ENCODE measurements at places on chromosomes 13 and 19. TPM values are rescaled to one million over a fixed set of nuclear protein-coding genes. Genes with fewer than 3 reads are reported as not detected.

- peaks cover 8% of the 10 kb centered on the region for H3K36me3 ChIP-seq
- peaks cover 6% of the 10 kb centered on the region for H3K4me1 ChIP-seq
- H3K27ac ChIP-seq = no peak overlapping the region
- no peak for DNase-seq
These were observed 66.7 kb downstream of the FRY start for GRCh38 chr13:32098272-32098671.

DNA sequence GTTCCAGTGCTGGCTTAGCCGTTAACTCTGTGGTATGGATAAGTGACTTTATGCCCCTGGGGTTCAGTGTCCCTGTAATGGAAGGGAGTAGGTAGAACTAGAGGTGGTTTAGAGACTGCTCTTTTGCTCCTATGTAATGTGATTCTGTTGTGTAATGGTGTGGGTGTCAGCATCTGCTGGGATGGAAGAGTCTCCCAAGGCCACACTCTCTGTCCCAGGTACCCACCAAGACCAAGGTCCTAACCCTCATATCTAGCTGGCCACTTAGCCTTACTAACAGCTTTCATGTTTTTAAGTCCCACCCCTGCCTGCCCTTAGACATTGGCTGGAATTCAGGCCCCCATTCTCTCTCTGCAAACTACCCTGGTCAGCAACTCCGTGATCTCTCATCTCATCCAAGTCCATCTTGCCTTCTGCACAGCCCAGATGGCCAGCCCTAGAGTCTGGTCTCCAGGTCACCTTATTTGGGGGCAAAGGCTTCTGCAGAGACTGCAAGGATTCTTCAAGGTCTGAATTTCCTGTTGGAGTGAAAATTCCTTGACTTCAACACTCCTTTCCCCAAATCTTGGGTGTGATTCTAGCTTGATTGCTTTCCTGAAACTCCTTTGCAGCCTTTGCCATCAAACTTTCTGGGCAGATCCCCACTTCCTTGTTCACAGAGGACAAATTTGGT is 48.4 kb downstream of the SERP2 start:
- H3K27me3 ChIP-seq = no peaks in the 10 kb centered on the region
- H3K36me3 ChIP-seq = no peaks in the 10 kb centered on the region

DNA sequence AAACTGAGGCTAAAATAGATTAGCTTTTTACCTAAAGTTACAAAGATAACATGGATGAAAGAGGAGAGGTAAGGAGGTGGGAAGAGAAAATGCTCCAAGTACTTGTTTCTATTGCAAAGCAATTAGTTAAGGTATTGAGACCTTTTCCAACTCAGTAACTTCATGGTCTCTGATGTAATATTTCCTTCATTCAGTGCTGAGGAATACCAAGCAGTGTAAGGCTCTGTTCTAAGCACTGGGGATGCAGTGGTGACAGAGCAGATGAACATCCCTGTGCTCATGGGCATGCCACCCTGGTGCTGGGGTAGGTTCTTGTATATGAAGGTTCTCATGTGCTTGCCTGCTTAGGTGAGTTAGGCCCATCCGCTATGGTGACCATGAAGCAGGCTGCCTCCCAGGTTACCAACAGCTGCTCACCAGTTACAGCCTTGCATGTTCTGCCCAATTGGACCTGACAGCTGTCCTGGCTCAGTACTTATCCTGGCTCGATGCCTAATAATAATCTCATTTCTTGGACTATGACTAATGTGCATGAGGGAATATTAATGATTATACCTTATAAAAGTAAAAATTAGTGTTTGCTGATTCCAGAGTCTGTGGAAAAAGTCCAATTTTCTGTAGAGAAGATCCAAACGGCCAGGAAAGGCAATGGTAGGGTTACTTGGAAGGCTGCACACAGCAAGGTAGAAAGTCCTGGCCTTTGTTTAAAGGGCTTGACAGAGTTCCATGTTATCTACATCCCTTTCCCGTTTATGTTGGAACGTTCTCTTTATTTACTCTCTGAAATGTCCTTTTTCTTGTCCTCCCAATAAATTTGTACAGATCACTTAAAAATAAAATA is 48.3 kb downstream of the LATS2 start:
- no peak overlapping the region for H3K4me3 ChIP-seq
- peaks cover 99% of the 10 kb centered on the region for H3K4me1 ChIP-seq
- no peaks in the 10 kb centered on the region for H3K36me3 ChIP-seq
- DNase-seq = no peak
- peak overlapping the region; percentile 74 for H3K27ac ChIP-seq
- no peaks in the 10 kb centered on the region for H3K27me3 ChIP-seq

DNA sequence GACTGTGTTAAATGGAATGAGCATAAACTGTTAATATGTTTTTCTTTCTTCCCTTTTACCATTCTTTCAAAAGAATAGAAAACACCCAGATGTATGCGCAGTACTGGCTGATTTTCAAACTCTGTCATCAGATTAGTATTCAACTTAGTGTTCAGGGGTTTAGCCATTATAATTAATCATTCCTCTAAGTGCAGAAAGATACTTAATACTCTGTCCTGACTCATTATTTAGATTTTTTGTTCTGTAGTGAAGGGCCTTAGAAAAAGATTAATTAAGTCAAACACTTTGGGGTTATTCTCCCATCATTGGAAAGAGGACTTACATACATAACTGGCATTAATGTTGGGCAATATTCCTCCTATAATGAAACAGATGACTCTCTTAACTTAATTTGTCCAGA is 1316.7 kb upstream of the SLC10A2 start:
- H3K27me3 ChIP-seq = no peaks in the 10 kb centered on the region
- H3K4me1 ChIP-seq = no peaks in the 10 kb centered on the region
- no peak for DNase-seq
- no peak overlapping the region for H3K4me3 ChIP-seq

GRCh38 chr19:53161123-53161522 is 2.3 kb upstream of the ZNF347 start:
- H3K27me3 ChIP-seq = no peaks in the 10 kb centered on the region
- H3K4me3 ChIP-seq = no peak overlapping the region
- H3K4me1 ChIP-seq = peaks cover 20% of the 10 kb centered on the region
- H3K27ac ChIP-seq = no peak overlapping the region
- no peak for DNase-seq

DNA sequence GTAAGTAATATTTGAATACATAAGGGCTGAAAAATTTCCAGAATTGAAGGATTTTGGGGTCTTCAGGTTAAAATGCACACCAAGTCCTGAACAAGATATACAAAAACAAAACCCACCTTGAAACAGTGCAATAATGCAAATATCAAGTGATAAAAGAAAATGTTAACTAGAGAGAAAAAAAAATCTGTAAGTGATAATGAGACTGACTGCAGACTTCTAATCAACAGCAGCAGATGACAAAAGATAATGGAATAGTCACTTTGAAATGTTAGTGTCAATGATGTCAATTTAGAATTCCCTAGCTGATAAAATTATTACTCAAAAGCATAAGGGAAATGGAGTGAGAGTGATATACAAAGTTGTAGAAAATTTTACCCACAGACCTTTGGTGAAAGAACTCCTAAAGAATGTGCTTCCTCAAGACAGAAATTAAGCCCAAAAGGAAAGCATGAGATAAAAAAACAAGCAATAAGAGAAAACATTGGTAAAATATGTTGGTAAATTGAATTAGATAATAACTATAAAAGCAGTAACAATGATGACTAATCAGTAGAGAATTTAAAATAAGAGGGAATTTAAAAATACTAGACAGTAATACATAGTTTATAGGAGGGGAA is 12.4 kb upstream of the DGKH start:
- H3K27me3 ChIP-seq = no peaks in the 10 kb centered on the region
- no peaks in the 10 kb centered on the region for H3K36me3 ChIP-seq
- no peak overlapping the region for H3K27ac ChIP-seq
- H3K4me3 ChIP-seq = no peak overlapping the region
- peaks cover 14% of the 10 kb centered on the region for H3K4me1 ChIP-seq

DNA sequence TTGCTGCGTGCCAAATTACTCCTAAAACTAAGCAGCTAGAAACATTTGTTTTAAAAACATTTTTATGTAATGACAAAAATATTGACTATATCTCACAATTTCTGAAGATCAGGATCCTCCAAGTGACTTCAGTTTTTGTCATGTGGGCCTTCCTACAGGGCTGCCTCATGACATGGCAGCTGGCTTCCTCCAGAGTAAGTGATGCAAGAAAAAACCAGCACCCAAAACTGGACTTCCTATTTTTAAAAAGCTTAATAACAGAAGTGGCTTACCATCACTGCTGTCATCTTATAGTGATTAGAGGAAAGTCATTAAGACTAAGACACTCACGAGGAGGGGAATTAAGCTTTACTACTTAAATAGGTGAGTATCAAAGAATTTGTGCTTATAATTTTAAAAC is 681.7 kb downstream of the PCDH17 start:
- no peak for DNase-seq
- no peaks in the 10 kb centered on the region for H3K36me3 ChIP-seq
- no peaks in the 10 kb centered on the region for H3K27me3 ChIP-seq

DNA sequence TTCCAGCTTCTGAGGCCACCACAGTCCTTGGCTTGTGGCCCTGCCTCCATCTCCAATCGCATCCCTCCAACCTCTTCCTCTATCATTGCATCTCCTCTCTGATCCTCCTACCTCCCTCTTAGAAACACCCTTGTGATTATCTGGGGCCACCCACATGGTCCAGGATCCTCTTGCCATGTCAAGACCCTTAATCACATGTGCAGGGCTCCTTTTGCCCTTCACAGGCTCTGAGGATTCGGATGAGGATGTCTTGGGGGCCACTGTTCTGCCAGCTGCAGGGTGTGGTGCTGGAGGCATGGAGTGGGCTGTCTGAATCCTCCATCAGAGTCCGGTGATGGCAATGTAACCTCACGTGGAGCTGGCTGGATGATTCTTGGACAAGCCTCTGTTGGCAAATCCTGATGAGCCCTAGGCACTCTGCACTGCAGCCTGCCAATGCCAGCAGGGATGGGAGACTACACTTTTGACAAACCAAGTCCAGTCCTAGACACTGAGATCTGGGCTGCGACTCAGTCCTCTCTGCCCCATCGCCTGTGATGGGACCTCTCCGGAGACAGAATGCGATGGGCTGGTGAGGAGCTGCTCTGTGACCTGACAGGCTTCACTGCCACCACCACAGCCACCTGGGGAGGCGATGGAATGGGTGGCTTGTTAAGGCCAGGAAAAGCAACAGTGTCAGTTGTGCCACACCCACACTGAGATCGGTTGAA is 61.2 kb downstream of the CCDC70 start:
- peaks cover 4% of the 10 kb centered on the region for H3K4me1 ChIP-seq
- H3K36me3 ChIP-seq = no peaks in the 10 kb centered on the region
- no peak overlapping the region for H3K27ac ChIP-seq
- H3K27me3 ChIP-seq = no peaks in the 10 kb centered on the region
- H3K4me3 ChIP-seq = no peak overlapping the region
- no peak for DNase-seq

DNA sequence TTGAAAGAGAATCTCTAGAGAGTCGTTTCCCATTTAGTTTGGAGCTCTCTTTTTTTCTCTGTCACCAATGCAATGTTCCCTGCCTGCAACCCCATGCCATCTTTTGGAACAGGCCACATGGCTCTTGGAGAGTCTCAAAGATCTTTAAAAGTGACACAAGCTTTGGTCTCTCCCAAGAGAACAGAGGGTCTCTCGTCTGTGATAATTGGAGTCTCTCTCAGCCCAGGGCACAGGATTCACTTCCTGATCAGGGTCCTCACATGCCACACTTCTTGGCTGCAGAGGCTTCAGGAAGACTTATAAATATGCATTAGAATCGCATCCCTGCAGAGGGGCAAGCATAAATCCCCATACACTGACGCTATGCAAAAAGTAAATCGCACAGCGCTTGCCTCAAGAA is 240.5 kb downstream of the IRS2 start:
- H3K4me1 ChIP-seq = peaks cover 5% of the 10 kb centered on the region
- no peak for DNase-seq
- no peaks in the 10 kb centered on the region for H3K36me3 ChIP-seq

GRCh38 chr13:113491418-113491883 is 940 bp upstream of the DCUN1D2 start:
- H3K36me3 ChIP-seq = peaks cover 12% of the 10 kb centered on the region
- peaks cover 91% of the 10 kb centered on the region for H3K4me1 ChIP-seq
- peak overlapping the region; percentile 95 for H3K27ac ChIP-seq
- no peaks in the 10 kb centered on the region for H3K27me3 ChIP-seq
- DNase-seq = peak; percentile 45

DNA sequence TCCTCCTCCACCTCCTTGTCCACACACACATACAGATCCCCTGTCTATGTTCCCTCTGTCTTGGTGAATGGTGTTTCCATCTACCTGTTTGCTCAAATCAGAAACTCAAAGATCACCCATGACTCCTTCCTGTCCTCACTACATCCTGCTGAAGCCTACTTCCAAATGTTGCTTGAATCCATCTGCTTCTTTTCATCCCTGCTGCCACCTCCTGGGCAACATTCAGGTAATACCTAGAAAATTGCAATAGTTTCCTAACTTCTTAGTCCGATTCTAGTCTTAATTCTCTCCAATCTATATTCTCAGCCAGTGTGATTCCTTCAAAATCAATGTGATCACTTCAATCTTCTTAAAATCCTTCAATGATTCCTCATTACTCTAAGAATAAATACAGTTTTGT is 155.5 kb upstream of the STARD13 start:
- no peaks in the 10 kb centered on the region for H3K4me1 ChIP-seq
- no peak overlapping the region for H3K4me3 ChIP-seq
- no peaks in the 10 kb centered on the region for H3K36me3 ChIP-seq
- DNase-seq = no peak

DNA sequence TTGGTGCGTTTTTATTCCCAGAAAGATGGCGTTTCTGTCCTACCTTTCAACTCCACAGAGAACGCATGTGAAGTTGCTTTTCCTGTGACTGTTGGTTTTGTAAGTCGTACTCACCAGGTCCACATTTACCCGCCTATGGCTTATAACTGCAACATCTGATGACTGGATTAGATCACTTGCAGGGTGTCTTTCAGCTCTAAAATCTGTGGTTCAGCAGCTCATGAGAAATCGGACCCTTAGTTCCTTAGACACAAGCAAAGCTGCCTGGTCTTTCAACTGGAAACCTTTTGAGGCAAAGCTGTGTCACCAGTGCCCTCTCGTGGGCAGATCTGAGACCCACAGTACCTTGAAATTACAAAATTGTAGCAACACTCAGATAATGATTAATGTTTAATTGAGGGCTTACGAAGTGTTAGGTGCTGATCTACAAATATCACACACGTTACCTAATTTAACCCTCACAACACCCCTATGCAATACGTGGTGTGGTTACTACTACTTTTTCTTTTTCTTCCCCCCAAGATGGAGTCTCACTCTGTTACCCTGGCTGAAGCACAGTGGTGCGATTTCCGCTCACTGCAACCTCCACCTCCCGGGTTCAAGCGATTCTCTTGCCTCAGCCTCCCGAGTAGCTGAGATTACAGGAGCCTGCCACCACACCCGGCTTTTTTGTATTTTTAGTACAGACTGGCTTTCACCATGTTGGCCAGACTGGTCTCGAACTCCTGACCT is 65.4 kb downstream of the RUBCNL start:
- H3K4me3 ChIP-seq = no peak overlapping the region
- no peaks in the 10 kb centered on the region for H3K4me1 ChIP-seq
- peak; percentile 42 for DNase-seq

ZNF415 gene
- total RNA-seq = 21.0 TPM

PRTN3 gene
- total RNA-seq = not detected

C1QTNF9 gene
- total RNA-seq = 3.0 TPM

ATP8B3 gene
- total RNA-seq = 0.41 TPM

ELSPBP1 gene
- not detected for total RNA-seq

GJA3 gene
- 17.6 TPM for total RNA-seq

ADGRE3 gene
- not detected for total RNA-seq

SPRED3 gene
- total RNA-seq = 0.71 TPM
